ENCODE measurements at places on chromosomes 4 and X.

GRCh38 chr4:11743236-11743635 is 314.5 kb upstream of the HS3ST1 start:
- no peak for DNase-seq

- DNase-seq = no peak
Measured at GRCh38 chrX:129540068-129540653, at the start of gene OCRL. TSS of gene OCRL (plus strand) at chrX:129540259. CDS start at chrX:129540440, 181 bp downstream.

- no peak for DNase-seq
Measured at GRCh38 chr4:95000076-95000648, 242.4 kb downstream of the BMPR1B start.

DNA sequence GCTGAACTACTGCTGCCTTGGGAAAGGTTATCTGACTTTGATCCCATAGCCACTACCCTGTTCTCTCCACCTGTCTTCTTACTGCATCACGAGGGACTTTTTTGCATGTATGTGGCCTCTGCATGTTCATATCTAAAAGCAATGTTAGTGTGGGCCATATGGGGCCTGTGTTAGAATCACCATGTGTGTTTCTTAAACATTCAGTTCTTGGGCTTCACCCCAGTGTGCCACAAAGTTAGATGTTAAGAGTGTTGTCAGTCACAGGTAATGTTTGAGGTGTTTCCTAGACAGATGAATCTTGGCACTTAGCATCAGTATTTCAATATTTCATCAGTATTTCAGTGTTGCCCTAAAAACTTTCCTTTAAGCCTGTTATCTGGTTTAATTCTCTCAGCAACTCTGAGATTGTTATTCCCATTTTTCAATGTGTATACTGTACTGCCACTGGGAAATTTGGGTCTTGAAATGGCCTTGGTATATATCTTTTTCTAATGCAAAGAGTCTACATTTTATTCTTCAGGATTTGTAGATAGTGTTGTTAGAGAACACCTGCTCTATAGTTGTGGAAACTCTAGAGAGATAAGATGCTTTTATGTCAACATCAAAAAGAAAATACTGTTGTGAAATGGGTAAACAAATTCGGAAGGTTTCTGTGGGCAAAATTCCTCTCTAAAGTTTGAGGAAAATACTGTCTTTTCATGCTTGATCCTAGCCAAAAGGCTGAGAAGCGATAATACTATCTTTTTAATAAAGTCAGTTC is 259.7 kb downstream of the BMPR1B start:
- no peak for DNase-seq

- no peak for DNase-seq
Measured at GRCh38 chr4:152747444-152747843, 32.1 kb downstream of the TIGD4 start.

DNA sequence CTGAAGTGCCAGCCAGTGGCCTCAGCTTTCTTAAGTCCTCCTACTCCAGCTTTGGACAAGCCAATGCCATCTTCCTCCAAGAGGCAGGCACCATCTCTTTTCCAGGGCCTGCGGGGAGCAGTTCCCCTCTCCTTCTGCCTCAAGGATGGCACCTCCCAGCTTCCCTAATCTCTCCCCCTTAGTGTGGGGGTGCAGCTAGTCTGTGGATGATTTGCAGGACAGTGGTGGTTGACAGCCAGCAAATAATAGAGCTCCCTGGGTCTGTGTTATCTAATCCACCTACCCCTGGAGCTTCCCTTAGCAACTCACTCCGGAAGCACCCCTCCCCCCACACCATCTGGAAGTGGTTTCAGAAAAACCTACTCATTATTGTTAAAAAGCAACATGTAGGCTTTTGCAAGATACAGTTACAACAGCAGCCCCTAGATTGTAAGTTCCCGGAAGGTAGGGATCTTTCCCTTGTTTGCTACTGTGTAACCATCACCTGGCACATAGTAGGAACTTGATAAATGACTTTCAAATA is 247.1 kb downstream of the BCOR start:
- no peak for DNase-seq

DNA sequence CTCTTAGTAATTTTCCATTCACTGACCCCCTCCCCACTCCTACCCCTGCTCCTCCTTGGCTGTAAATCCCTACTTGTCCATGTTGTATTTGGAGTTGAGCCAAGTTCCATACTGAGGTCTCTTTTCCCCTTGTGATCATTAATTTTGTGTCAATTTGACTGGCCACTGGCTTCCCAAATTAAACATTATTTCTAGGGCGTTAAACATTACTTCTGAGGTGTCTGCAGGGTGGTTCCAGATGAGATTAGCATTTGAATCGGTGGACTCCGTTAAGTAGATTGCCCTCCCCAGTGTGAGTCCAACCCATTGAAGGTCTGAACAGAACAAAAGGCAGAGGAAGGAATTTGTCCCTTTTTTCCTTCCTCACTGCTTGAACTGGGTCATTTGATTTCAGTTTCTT is 25.7 kb downstream of the SLC39A8 start:
- DNase-seq = no peak

GRCh38 chr4:122170775-122171174 is 18.6 kb downstream of the BLTP1 start:
- no peak for DNase-seq

GRCh38 chrX:140724736-140725135 is 15.2 kb downstream of the LINC00632 start:
- no peak for DNase-seq

DNA sequence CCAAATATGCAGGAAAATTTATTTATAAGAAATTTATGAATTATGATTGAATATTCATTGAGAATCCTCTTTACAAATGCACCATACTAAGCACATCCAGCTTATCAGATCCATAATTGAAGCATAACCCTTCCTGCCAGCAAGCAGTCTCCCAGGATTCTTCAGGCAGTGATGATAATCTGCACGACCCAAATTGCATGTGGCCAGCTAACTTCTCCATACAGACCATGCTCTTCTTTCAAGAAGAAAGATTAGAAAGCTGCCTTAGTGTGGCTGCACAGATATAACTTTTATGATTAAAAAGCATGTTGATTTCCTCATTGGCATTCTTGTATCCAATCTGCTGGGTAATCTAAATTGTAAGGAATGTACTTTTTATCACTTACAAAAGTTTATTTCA is 3.3 kb upstream of the CBR4 start:
- DNase-seq = no peak

- no peak for DNase-seq
Measured at GRCh38 chrX:37989304-37989703, 17.0 kb upstream of the SYTL5 start.

- no peak for DNase-seq
Measured at GRCh38 chrX:14676431-14676830, 147.1 kb downstream of the GLRA2 start.

DNA sequence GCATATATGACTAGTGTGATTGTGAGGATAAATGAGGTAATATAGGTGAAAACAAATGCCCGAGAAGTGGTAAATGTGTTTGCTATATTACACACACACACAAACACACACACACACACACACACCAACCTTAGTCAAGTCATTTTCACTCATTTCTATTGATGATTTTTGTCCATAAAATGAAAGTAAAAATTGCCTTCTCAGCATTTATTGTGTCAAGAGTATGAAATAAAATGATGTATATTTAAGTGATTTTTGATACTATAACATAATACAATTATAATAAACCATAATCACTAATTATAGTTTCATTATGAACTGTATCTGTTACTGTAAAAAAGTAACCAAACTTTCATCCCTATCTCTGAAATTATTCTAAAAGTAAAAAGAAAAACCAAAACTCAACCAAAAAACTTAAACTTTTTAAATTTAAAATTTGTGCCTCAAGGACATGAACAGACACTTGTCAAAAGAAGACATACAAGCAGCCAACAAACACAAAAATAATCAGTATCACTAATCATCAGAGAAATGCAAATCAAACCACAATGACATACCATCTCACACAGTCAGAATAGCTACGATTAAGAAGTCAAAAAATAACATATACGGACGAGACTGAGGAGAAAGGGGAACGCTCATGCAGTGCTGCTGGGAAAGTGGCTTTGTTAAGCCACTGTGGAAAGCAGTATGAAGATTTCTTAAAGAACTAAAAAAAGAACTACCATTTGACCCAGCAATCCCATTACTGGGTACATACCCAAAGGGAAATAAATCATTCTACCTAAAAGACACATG is 601.0 kb downstream of the TMA16 start:
- DNase-seq = no peak

DNA sequence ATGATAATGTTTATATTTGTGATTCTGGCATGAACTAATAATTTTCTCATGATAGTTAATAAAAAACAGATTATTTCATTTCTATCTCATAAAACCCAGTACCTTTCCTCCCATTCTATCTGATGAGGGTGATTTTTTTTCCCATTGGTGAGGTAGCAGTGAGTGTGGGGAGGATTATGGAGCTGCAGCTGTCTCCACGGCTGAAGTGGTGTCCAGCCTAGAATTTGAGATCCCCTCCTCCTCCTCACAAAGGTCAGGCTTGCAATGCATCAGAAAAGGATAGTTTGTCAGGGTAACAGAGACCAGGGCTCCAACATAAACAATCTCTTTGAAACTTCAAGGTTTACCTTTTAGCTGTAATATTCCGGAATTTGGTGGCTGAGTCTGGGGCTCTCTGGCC is 60.9 kb downstream of the C4orf51 start:
- DNase-seq = no peak

- DNase-seq = no peak
Measured at GRCh38 chrX:81875800-81876199, 673.9 kb downstream of the SH3BGRL start.

- DNase-seq = no peak
Measured at GRCh38 chr4:145530189-145530588, 48.5 kb downstream of the SMAD1 start.

DNA sequence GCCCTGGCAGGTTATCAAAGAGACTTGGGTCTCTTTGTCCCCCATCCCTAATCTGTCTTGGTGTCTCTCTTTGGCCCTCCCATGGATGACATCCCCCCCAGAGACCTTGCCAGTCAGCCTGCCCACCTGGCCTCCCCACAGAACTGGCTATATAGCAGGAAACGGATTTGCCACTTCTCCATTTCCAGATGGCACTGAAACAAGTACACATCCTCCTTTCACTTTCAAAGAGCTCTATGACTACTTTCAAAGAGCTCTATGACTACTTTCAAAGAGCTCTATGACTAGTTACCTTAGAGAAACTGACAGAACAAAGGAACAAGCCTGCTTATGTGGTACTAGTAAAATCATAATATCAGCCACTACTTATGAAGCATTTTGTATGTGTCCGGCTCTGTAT is 175.3 kb downstream of the MAML3 start:
- no peak for DNase-seq

DNA sequence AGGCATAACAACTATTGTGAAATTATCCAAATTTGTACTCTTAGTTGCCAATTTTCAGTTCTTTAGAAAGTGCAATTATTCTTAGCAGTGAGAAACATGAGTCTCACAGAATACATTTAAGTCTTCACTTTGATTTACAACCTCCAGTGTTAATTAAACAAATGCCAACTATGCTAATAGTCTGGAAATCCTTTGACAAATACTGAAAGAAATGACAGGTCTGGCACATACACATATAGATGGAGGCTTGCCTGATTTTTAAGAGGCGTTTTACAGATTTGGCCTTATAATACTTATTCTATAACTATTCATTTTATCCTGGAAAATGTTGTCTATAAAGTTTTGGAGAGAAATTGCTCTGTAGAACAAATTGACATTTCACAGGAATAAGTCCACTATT is 320.1 kb downstream of the TRIML1 start:
- no peak for DNase-seq

DNA sequence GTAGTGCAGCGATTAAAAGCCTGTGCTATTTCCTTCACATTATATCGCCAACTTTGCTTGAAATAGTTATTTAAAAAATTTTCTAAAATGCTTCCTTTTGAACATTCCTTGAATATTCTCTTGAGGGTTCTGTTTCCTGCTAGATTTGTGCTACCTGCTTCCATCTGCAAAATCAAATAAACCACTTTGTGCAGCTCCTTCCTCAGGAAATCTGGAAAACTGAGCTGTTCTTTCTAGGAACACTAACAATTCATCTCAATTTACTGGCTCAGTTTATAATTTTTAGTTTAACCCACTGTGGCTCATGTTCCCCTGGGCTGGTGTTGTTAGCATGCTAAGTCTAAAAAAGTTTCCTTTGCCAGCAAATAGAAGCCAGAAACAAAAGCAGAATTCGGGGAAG is 88.1 kb upstream of the LCORL start:
- DNase-seq = no peak

GRCh38 chr4:164937576-164938270 is 39.7 kb downstream of the TRIM61 start:
- no peak for DNase-seq

- DNase-seq = no peak
Measured at GRCh38 chr4:16082426-16083240, 1.2 kb downstream of the PROM1 start.

DNA sequence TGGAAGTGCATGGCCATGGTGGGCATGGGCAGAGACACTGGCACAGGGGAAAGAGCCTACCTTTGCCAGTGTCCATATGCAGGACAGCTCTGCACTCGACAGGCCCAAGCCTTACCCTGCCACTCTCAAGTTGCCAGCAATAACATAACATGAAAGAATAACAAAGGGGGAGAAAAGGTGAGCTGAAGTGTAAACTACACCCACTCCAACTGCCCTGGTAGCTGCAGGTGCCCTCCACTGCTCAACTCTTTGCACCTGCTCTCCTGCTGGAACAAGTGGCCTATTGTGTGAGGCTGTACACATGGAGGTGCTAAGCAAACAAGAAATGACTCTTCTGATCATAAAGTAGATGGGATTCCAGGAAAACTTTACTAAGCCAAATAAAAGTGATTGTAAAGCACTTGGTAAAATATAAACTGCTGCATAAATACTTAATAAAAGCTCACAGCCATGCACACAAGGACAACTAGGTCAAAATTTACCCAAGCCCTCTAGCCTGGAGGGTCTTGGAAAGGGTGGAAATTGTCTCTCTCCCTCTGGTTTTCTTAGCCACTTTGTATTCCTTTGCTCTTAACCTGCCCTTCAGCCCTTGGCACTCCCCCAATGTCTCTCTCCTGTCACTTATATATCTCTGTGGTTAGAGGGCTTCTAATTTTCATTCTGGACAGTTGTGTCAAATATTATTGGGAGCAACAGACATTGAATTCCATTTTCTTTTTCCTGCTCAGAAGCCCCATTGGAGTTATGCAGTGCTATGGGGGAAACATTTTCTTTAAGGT is 261.2 kb upstream of the GPC4 start:
- DNase-seq = no peak

DNA sequence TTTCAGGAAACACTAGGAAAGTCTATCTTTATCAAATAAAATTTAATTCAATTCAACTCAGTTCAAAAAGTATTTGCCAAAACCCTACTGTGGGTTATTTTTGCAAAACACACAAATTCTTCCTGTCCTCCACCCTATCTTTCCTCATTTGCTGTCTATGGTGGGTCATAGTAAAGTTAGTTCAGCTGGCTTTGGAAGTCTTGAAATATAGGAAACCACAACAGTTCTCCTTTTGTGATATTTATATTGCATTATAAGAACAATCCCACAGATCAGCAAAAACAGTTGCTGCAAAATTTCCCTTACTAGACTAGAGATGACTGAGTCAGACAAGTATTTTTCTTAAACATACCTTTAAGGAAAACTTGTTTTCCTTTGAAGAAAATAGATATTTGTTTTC is 22.2 kb downstream of the CYBB start:
- no peak for DNase-seq

All from keratinocyte (primary cell).